ENCODE measurements at places on chromosomes 16 and 17.

- DNase-seq: no peak
Observed at GRCh38 chr16:54526916-54527315, 240.3 kb upstream of the IRX3 start.

GRCh38 chr16:66661210-66661560 lies 35.4 kb downstream of the CMTM4 start:
- DNase-seq: no peak

DNA sequence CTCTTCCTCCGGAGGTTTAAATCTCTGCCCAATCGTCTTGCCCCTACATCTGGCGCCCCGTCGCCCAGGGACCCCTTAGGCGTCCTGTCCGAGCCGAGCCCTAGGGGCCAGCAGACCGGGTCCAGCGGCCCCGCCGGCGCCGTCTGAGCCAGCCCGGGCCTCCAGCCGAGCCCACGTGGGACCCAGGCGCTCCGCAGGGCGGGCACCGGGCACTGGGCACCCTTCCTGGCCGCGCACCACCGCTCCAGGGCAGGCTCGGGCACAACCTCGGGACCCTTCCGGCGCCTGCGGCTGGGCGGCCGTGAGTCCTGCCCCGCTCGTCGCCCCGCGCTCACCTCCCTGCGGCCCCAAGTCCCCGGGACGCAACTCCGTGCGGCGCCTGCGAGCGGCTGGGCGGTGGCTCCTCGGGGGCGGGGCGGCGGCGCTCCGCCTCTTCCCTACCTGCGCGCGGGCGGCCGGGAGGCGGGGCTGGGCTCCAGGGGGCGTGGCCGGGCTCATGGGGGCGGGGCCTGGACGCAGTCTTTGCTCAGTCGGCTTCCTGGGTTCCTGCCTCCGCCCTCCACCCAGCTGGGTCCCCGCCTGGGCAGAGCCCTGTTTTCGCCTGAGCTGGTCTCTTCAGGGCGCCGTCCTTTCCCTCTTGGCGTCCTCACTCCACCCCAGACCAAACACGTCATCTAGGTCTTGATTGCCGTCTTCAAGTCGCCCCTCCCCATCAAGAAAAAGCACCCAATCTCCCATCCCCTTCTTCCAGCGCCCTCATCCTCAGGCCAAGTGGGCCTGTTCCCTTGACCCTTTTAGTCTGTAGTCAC lies at the start of gene RHBDF2:
RHBDF2 (minus strand) TSS at position 406 of the 809 bp plus-strand sequence. CDS start 19,899 bp downstream, outside the sequence.
- peak; percentile 48 for DNase-seq

DNA sequence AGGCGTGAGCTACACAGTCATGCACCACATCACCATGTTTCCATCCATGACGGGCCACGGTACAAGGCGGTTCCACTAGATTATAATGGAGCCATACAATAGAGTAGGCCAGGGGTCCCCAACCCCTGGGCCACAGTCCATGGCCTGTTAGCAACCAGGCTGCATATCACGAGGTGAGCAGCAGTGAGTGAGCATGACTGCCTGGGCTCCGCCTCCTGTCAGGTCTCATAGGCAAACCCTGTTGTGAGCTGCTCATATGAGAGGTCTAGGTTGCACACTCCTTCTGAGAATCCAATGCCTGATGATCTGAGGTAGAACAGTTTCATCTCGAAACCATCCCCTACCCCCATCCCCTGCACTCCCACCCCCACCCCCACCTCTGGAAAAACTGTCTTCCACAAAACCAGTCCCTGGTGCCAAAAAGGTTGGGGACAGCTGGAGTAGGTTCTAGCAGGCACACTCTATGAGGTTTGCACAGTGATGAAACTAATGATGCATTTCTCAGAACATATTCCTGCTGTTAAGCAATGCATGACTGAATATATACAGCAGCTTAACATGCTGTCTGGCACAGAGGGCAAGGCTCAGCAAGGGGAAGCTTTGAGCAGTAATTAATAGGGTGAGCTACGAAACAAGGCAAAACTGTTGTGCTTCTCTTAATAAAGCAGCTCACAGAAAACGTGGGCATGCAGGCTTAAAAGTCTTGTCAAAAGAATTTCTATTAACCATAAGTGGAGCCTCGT lies 108.0 kb downstream of the VPS53 start:
- DNase-seq: peak; percentile 54

DNA sequence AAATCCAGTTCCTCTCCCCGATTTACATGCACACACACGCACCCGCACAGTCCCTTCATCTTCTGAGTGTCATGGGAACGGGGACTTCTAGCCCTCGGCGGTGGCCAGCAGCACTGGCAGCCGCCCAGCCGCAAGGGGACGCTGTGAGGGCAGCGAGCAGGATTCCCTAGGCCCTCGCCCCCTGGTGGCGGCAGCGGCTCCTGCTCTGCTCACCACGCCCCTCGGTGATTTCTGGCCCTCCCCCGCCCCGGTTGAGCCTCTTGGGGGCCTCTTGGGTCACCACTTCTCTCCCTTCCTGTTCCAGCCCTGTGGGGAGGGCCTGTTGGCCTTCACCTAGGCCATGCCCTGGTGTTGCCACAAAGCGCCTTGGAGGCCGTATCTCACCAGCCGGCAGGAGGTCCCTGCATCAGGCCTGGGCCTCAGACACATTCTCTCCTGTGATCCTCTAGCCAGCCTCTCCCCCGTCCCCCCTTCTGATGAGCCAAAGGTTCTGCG lies 75.2 kb upstream of the KSR1 start:
- DNase-seq: peak; percentile 27

DNA sequence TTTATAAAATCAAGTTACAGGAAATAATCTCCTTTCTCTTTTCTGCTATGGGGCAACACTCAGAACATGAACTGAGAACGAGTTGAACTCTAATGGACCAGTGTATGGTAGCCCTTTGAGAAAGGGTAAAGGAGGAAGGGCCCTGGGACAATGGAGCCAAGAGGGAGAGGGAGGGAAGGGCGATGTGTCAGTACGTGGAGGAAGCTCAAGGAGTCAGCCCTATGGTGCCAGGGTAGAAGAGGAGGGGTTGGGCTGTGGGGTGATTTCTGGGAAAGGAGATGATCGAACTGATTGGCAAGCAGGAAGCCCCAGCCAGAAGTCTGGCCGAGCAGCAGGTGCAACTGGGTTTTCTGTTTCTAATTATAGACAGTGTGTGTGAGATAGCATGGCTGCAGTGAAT lies 4.3 kb upstream of the WIPI1 start:
- DNase-seq: no peak

DNA sequence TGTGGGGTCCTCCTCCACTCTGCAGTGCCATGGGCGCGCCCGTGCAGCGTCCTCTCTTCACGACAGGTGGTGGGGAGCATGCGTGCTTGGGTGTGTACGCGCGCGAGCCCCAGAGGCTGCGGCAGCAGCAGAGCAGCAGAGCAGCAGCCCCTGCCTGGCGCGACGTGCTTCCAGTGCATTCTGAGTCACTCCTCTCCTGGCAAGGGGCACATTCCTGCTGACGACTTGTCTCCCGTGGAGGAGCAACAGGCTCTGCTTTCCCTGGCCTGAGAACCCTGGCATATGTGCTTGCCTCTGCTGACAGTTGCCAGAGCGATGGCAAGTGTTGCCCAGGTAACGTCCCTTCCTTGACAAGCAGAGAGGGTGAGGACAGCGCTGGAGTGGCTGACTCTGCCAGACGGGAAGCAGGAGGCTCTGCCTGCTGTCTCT lies 133.8 kb upstream of the PLCG2 start:
- DNase-seq: peak; percentile 63

- no peak for DNase-seq
Observed at GRCh38 chr16:23987443-23987842, 151.7 kb downstream of the PRKCB start.

All from fibroblast of gingiva (primary cell).